DMS53 (cell line): ENCODE measurements at places on chromosomes 13 and 19.
A peak's percentile ranks its signal among the peaks of the same experiment; 100 is the strongest.

DNA sequence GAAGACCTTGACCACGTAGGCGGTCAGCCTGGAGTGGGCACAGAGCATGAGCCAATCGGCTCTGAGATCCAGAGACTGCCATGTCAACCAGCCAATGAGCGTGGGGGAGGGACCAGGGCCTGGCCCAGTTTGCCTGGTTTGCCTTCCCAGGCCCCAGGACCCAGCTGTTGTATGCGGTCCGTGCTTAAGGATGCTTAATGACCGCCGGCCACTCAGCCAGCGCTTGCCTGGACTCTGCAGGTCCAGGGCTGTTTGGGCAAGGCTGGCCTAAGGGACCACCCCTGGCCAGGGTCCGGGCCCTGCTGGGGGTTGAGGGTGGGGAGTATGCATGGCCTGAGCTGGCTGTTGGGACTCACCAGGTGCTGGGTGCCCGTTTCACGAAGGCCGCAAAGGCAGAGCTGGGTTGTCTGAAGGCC lies 23.1 kb upstream of the TNFSF14 start:
- no peak for DNase-seq

GRCh38 chr19:6464070-6464873 lies at the start of gene CRB3:
TSS of gene CRB3 (plus strand) at chr19:6464271. CDS start at chr19:6464702, 431 bp downstream.
- DNase-seq = peak; percentile 95

- peak; percentile 30 for DNase-seq
Observed at GRCh38 chr19:3494051-3494450, 6.4 kb downstream of the DOHH start.

- no peak for DNase-seq
Observed at GRCh38 chr19:4596033-4596904, 36.8 kb upstream of the SEMA6B start.

GRCh38 chr13:26446751-26447150 lies 110.7 kb upstream of the WASF3 start:
- DNase-seq = no peak

- DNase-seq = peak; percentile 85
Observed at GRCh38 chr19:43784981-43785808, 4.4 kb upstream of the KCNN4 start.

DNA sequence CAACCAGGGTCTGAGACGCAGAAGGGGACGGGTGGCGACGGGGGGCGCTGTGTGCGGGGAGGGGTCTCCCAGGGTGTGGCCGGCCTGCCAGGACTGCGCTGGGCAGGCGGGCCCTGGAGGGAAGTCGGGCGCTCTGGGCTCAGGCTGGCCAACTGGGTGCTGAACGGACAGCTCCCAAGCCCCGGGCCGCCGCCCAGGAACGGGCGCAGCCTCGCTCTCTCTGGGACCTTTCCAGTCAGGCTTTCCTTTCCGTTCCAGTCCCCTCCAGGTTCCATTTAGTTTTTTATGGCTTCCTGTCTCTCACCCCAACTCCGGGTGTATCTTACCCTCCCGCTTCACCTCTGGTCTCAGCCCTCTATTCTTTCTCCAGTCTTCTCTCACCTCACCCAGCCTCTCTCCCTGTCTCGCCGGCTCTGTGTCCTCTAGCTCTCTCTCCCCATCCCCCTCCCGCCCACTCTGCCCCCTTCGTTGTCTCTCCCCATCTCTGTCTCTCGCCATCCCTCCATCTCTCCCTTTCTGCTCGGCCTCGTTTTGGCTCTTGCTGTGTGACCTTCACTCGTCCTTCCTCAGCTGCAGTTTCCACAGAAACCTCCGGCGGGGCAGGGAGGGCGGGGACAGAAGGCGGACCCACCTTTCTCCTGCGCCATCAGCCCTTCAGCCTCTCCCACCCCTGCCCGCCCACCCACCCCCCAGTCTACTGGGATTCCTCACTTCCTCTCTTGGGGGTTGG lies 3.3 kb upstream of the ATP1A3 start:
- DNase-seq = peak; percentile 69

DNA sequence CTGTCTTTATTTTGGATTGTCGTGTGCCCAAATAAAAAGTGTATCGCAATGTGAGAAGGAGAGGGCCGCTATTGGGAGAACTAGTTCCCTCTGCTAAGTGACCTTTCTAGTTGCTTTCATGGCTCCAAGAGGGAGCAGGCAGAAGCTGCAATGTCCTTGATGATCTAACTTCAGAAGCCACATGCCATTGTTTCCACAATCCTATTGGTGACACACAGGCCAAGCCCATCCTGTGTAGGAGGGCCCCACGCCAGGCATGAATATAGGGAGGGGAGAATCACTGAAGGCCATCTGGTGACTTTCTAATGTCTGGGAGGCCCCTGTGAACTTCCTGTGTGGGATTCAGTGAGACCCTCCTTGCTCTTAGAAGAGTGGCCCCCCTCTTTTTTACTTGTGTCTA lies 47.8 kb upstream of the KPNA3 start:
- no peak for DNase-seq

DNA sequence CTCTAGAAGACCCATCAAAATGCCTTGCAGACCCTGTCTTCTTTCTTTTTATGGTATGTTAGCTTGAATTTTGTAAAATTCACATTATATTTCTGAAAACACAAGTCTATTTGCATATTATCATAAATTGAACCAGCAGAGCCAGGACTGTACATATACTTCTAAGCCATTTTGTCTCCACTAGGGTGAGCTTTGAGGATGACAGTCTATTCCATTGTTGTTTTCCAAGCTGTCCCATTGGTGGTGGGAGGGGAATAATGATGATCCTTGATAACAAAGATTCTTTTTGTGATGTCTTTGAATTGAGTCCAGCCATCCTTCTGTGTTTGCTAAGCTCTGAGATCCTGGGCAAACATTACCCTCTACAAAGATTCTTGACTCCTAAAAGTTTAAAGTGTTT lies 359.3 kb upstream of the PCDH20 start:
- DNase-seq = no peak

GRCh38 chr19:18104793-18105131 lies 7.2 kb downstream of the MAST3 start:
- DNase-seq = no peak

GRCh38 chr19:10432736-10433130 lies 12.4 kb downstream of the PDE4A start:
- no peak for DNase-seq

- DNase-seq = peak; percentile 82
Observed at GRCh38 chr19:55173714-55174409, 6.2 kb downstream of the SYT5 start.

DNA sequence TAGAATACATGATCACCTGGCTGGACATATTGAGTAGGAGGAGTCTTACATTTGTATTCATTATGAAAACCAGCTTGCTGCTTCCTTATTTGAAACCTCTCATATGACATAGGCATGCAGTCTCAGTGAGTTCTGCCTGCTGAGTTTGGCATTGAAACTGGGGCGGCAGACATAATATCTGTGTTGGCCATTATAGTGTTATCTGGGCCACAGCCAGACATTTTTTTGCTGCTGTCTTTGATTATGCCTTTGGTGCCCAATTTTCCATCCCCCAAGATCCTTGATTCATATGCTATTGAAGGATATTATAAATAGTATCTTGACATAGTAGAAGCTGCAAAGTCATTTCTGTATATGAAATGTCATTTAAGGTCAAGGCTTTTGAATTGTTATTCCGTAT lies 15.8 kb downstream of the FREM2 start:
- DNase-seq = no peak

DNA sequence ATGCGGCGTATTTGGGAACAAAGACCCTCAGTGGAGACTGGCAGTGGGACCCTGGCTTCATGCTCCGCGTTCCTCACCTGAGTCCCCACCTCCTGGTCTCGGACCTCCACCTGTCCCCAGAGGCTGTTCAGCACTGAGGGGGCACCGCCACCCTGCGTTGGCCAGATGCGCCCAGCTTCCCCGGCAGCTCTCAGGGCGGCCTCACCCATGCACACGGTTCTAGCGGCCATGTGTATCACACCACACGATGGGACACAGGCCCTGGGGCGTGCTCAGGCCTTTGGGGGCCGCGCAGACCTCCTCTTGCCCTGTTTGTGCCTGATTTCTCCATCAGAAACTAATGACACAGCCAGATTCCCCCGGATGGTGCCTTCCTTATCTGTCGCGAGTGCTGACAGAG lies 138.1 kb downstream of the KDM4B start:
- DNase-seq = no peak

- DNase-seq = no peak
Observed at GRCh38 chr19:41386442-41386841, 10.1 kb downstream of the TMEM91 start.

DNA sequence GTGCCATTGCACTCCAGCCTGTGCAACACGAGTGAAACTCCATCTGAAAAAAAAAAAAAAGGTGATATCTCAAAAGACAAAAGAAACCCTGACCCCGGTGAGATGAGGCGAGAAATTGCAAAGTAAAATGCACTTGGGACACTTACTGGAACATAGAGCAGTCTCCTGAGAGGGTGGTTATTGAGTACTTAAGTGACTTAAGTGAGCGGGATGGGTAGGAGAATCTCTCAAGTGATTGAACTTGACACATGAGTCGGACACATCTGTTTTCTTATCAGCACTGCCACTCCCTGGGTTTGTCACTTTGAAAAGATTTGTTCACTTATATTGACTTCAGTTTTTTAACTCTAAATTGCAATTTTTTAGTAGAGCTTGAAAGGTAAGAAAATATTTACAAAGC lies 2.8 kb downstream of the ZNF429 start:
- DNase-seq = no peak

GRCh38 chr19:42045575-42045974 lies 24.4 kb downstream of the GRIK5 start:
- no peak for DNase-seq

- DNase-seq = peak; percentile 44
Observed at GRCh38 chr19:2636897-2637683, 65.4 kb downstream of the GNG7 start.

DNA sequence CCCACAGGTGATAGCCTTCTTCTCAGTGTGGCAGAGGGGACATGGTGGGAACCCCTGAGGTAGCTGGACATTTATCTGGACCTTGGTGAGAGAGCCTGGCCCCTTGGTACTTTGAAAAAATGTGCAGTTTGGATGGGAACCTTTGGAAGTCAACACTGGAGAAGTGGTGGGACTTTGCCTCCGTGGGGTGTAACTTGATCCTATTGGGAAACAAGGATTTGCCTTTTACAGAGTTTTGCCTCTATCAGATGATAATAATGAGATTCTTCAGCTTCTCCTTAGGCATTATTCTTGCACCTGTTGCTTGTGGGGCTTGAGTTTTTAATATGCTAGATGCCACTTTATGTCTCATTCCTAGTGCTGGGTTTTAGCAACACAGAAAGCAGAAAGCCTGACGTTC lies 99.0 kb downstream of the ERCC5 start:
- DNase-seq = no peak

- no peak for DNase-seq
Observed at GRCh38 chr13:113114511-113115362, 7.9 kb upstream of the F10 start.

GRCh38 chr13:94346261-94347019 lies 133.0 kb downstream of the DCT start:
- DNase-seq = no peak

DNA sequence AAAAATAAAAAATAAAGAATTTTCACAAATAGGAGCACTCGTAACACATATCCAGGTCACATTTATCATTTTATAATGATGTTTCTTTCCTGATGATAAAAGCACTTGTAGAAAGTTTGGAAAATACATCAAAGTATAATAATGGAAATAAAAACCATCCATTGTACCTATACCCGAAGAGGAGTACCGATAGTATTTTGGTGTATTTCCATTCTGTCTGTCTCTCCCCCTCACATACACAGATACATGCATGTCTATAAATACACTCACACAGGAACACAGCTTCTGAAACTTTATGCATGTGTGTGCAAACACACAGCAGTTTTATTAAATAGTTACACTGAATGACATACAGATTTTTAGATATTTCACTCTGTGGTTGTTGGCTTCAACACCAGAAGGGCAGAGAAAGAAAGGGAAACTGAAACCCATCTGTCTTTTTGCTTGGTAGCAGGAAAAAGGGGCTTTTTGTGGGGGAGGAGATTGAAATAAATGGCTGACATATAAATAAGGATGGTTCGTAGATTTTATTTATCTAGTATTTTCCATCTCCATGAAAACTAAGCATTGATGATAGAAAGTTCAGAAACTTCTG lies 114.8 kb downstream of the LRCH1 start:
- DNase-seq = no peak

GRCh38 chr19:1935484-1936208 lies 5.3 kb upstream of the CSNK1G2 start:
- peak; percentile 69 for DNase-seq

DNA sequence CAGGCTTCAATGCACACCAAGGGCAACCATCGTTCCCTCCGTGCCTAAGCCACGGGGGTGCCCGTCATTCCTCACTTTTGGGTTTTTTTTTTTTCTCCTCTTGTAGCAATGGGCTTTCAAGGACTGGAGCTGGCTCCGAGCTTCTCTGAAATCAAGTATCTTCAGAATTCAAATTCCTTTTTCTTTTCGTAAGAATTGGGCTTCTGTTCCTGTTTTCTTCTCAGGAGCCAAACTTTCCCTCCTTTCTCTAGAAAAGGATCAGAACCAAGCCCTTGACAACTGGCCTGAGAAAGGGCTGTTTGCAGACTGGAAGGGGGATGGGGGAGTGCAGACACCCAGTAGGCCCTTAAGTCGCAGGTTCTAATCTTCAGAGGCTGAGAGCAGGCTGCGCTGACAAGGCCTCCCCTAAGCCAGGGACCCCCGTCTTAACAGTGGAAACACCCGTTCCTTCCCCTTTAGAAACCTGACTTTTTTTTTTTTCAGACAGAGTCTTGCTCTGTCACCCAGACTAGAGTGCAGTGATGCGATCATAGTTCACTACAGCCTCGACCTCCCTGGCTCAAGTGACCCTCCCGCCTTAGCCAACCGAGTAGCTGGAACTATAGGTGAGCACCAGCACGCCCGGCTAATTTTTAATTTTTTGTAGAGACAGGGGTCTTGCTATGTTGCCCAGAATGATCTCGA lies 51.6 kb downstream of the RFX2 start:
- DNase-seq = no peak

DNA sequence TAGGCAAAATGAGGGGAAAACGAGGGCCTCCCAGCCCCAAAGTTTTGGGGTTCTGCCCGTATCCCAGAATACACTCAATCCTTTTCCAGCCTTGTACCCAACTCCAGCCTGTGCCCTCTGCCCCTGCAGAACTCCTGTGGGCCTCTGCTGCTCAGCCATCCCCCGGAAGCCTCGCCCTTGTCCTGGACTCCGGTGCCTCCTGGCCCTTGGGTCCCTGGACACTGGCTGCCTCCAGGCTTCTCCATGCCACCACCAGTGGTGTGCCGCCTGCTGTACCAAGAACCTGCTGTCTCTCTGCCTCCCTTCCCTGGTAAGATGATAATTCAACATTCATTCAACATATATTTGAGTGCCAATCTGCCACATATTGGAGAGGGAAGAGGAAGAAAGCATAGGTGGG lies 3.8 kb downstream of the DMRTC2 start:
- no peak for DNase-seq

- no peak for DNase-seq
Observed at GRCh38 chr13:91661692-91662490, 263.5 kb downstream of the GPC5 start.

GRCh38 chr19:8039231-8039630 lies 13.3 kb upstream of the CCL25 start:
- no peak for DNase-seq
